Neural progenitor cell (in vitro differentiated cells): ENCODE measurements at places on chromosomes 2 and 18. TPM values are rescaled to one million over a fixed set of nuclear protein-coding genes. Genes with fewer than 3 reads are reported as not detected.

- no peaks in the 10 kb centered on the region for H3K36me3 ChIP-seq
- no peak overlapping the region for H3K4me3 ChIP-seq
- no peaks in the 10 kb centered on the region for H3K27me3 ChIP-seq
- H3K4me1 ChIP-seq = peaks cover 6% of the 10 kb centered on the region
- no peak for DNase-seq
Measured at GRCh38 chr2:120930236-120930635, 194.6 kb downstream of the GLI2 start.

DNA sequence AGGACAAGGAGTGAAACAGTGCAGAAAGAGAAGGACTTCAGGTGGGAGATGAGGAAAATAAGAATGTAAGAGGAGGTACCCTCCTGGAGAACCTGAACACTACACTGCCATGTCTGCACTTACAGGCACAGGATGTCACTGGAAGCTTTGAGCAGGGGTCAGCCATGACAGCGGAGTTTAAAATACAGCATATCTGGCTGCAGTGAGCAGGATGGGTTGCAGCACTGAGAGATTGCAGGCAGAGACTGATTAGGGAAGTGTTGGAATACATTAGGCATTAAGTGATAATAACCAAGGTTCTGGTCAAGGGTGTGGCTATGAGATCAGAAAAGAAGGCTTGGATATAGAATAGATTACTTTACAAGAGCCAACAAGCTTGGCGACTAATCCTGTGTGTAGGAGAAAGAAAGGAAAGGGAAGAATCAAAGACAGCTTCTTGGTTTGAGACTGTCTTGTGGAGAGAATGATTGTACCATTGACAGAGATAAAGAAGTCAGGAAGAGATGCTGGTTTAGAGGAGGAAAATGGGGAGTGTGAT lies 171.1 kb upstream of the RBMS1 start:
- no peak for DNase-seq
- no peak overlapping the region for H3K27ac ChIP-seq
- H3K4me1 ChIP-seq = peaks cover 4% of the 10 kb centered on the region
- no peak overlapping the region for H3K4me3 ChIP-seq

- no peak overlapping the region for H3K4me3 ChIP-seq
- no peak overlapping the region for H3K27ac ChIP-seq
- H3K4me1 ChIP-seq = no peaks in the 10 kb centered on the region
- H3K36me3 ChIP-seq = no peaks in the 10 kb centered on the region
Measured at GRCh38 chr2:54767921-54768320, 44.5 kb downstream of the EML6 start.

GRCh38 chr2:231554327-231554726 lies 24.1 kb upstream of the NMUR1 start:
- H3K27me3 ChIP-seq = no peaks in the 10 kb centered on the region
- H3K27ac ChIP-seq = no peak overlapping the region
- no peaks in the 10 kb centered on the region for H3K4me1 ChIP-seq
- H3K4me3 ChIP-seq = no peak overlapping the region

DNA sequence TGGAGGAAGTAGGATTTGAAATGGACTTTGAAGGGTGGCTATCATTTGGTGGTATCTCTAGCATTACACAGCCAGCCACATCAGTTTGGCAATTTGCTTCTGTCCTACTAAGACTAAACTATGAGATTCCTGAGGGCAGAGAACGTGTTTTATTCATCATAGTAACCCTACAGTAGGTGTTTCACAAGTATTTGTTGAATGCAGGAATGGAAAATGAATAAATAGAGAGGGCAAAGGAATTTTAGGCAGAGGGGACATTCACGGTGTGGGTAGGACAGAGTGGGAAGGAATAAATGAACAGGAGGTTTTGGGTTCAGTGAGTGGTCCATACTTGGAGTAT lies 15.7 kb upstream of the GPR39 start:
- no peak overlapping the region for H3K4me3 ChIP-seq
- H3K4me1 ChIP-seq = peaks cover 16% of the 10 kb centered on the region
- H3K27me3 ChIP-seq = no peaks in the 10 kb centered on the region
- DNase-seq = no peak

DNA sequence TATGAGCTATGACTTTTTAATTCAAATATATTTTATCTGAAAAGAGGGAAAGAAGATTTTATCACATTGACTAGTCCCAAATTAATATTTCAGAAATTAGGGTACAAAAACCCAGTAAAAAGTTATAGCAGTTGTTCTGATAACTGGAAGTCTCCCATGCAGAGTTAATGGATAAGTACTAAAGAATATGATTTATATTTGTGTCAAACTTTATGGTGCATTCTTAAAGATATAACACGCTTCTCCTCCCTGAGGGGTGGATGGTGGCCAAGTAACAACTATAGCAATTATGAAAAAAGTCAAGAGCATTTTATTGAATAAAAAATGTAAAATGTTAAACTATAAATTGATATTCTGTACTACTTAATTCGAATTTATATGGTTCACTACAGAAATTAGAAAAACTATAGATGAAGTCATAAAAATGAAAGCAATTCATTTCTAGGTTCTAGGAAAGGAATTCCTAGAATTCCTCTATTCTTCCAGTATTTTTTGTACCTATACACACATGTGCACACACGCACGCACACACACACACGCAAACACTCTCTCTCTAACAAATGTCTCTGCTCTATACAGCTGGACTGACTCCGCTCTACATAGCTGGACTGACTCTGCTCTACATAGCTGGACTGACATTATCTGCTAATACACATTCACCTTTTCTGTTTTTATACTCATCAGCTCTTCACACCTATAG lies 111.3 kb downstream of the PRELID3A start:
- H3K4me1 ChIP-seq = peaks cover 11% of the 10 kb centered on the region
- H3K27me3 ChIP-seq = no peaks in the 10 kb centered on the region
- no peaks in the 10 kb centered on the region for H3K36me3 ChIP-seq
- H3K27ac ChIP-seq = no peak overlapping the region
- no peak overlapping the region for H3K4me3 ChIP-seq

GRCh38 chr2:241811201-241811951 lies 2.4 kb downstream of the NEU4 start:
- no peak overlapping the region for H3K4me3 ChIP-seq
- no peaks in the 10 kb centered on the region for H3K27me3 ChIP-seq
- no peaks in the 10 kb centered on the region for H3K36me3 ChIP-seq
- DNase-seq = no peak
- H3K27ac ChIP-seq = no peak overlapping the region

DNA sequence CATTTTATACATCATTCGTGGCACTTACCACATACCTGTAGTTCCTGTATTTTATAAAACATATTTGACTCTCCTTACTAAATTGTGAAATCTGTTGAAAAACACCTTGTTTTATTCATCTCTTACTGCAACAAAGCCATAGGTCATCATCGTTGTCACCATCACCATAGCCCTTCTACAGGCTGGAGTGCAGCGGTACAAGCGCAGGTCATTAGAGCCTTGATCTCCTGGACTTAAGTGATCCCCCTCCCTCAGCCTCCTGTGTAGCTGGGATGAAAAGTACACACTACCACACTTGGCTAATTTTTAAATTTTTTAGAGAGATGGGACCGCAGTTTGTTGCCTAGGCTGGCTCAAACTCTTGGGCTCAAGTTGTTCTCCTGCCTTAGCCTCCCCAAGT lies 184.2 kb downstream of the PHLPP1 start:
- H3K27me3 ChIP-seq = no peaks in the 10 kb centered on the region
- H3K36me3 ChIP-seq = peaks cover 5% of the 10 kb centered on the region
- no peak overlapping the region for H3K27ac ChIP-seq
- no peak for DNase-seq
- no peak overlapping the region for H3K4me3 ChIP-seq

- no peak overlapping the region for H3K4me3 ChIP-seq
- no peaks in the 10 kb centered on the region for H3K36me3 ChIP-seq
- H3K4me1 ChIP-seq = peaks cover 19% of the 10 kb centered on the region
- no peak overlapping the region for H3K27ac ChIP-seq
Measured at GRCh38 chr2:201904538-201905420, 98.4 kb downstream of the CDK15 start.

DNA sequence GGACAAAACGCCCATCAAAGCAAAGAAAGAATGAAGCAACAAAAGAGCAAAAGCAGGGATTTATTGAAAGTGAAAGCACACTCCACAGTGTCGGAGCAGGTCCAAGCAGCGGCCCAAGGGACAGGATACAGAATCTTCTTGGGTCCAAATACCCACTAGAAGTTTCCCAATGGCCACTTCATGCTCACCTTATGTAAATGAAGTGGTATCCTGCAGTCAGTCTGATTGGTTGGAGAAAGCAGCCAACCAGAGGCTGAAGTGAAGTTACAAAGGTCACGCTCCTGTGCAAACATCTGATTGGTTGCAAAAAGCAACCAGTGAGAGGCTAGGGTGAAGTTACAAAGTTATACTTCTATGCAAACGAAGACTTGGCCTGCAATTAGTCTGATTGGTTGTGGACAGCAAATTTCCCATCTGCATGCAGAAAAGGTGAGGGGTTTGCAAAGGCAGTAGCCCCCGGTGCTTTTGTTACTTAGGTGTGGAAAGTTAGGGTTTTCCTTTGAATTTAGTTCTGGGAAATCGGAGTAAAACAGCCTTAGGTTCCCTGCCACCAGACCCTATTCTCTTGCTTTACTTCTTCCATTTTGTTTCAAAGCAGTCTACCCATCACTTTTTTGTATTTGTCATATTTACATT lies 12.9 kb downstream of the DUSP19 start:
- no peaks in the 10 kb centered on the region for H3K36me3 ChIP-seq
- no peak overlapping the region for H3K27ac ChIP-seq
- H3K4me1 ChIP-seq = no peaks in the 10 kb centered on the region
- no peaks in the 10 kb centered on the region for H3K27me3 ChIP-seq

DNA sequence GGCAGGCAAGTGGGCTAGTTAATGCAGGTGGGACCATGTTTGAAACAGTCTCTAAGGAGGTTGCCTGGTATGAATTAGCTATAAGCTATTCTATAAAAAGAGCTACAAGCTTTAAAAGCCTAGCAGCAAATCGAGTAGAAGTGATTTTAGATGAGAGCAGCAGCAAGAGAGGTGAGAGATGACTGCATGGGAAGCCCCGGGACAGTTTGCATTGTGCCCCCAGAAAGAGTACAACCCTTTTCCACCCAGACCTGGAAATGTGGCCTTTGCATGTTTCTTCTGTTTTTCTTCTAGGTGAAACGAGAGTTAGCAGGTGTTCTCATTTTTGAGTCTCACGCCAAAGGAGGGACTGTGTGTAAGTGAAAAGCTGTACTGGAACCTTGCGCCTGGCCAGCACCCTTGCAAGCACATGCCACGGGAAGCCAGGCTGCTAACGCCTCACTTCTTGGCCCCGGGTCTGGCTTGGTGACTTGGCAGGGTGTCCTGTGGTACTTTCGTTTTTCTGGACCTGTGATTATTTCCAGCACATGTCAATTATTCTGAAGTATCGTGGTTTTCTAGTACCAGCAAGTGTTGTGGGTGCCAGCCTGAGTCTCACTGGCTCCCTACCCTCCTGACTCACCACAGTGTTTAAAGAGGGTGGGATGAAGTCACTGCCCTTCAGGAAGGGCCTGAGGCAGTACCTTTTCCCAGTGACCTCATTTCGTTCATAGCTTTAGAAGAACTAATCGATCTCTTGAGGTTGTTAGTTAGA lies 90.3 kb upstream of the MAP3K20 start:
- H3K27me3 ChIP-seq = no peaks in the 10 kb centered on the region
- no peak overlapping the region for H3K27ac ChIP-seq
- H3K4me1 ChIP-seq = no peaks in the 10 kb centered on the region
- no peaks in the 10 kb centered on the region for H3K36me3 ChIP-seq

- no peak overlapping the region for H3K4me3 ChIP-seq
- no peak overlapping the region for H3K27ac ChIP-seq
- H3K27me3 ChIP-seq = no peaks in the 10 kb centered on the region
- DNase-seq = no peak
- peaks cover 44% of the 10 kb centered on the region for H3K4me1 ChIP-seq
Measured at GRCh38 chr2:44655401-44655864, 286.1 kb upstream of the SIX3 start.

GRCh38 chr18:57208047-57208446 lies 61.2 kb downstream of the BOD1L2 start:
- no peaks in the 10 kb centered on the region for H3K36me3 ChIP-seq
- H3K4me3 ChIP-seq = no peak overlapping the region
- H3K27me3 ChIP-seq = peaks cover 4% of the 10 kb centered on the region
- no peak for DNase-seq
- no peak overlapping the region for H3K27ac ChIP-seq

DNA sequence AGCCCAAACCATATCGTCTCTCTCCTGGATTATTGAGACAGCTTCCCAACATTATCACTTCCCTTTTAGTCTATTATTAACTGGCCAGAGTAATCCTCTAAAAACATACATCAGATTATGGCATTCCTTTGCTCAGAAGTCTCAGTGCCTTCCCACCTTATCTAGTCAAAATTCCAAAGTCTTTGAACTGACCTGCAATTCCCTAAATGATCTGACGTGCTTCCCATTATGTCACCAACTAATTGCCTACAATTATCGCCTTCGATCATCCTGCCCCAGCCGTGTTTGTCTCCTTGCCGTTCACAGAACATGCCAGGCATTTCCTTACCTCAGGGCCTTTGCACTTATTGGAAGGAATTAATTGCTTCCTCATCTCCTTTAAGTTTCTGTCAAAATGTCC lies 332.4 kb downstream of the IRS1 start:
- H3K27me3 ChIP-seq = no peaks in the 10 kb centered on the region
- peaks cover 7% of the 10 kb centered on the region for H3K4me1 ChIP-seq
- no peaks in the 10 kb centered on the region for H3K36me3 ChIP-seq
- H3K4me3 ChIP-seq = no peak overlapping the region
- no peak for DNase-seq
- no peak overlapping the region for H3K27ac ChIP-seq

GRCh38 chr2:20803974-20804373 lies 18.9 kb downstream of the LDAH start:
- no peak overlapping the region for H3K27ac ChIP-seq
- no peaks in the 10 kb centered on the region for H3K4me1 ChIP-seq
- H3K4me3 ChIP-seq = no peak overlapping the region
- no peak for DNase-seq
- no peaks in the 10 kb centered on the region for H3K27me3 ChIP-seq

Gene PAX8
- total RNA-seq = 1.4 and 2.9 TPM in 2 replicates

Gene GATA6
- 0.26 and 0.28 TPM in 2 replicates for total RNA-seq

Gene ZNF892
- 15.4 and 20.6 TPM in 2 replicates for total RNA-seq

Gene MAB21L4
- not detected in 2 replicates for total RNA-seq

Gene CABLES1
- 2.8 and 3.7 TPM in 2 replicates for total RNA-seq

Gene NDC80
- 69.3 and 98.1 TPM in 2 replicates for total RNA-seq
